DMS53 (cell line): ENCODE measurements at places on chromosomes 4 and X.

GRCh38 chr4:95362906-95363558 lies 185.7 kb downstream of the UNC5C start:
- peak; percentile 46 for DNase-seq

DNA sequence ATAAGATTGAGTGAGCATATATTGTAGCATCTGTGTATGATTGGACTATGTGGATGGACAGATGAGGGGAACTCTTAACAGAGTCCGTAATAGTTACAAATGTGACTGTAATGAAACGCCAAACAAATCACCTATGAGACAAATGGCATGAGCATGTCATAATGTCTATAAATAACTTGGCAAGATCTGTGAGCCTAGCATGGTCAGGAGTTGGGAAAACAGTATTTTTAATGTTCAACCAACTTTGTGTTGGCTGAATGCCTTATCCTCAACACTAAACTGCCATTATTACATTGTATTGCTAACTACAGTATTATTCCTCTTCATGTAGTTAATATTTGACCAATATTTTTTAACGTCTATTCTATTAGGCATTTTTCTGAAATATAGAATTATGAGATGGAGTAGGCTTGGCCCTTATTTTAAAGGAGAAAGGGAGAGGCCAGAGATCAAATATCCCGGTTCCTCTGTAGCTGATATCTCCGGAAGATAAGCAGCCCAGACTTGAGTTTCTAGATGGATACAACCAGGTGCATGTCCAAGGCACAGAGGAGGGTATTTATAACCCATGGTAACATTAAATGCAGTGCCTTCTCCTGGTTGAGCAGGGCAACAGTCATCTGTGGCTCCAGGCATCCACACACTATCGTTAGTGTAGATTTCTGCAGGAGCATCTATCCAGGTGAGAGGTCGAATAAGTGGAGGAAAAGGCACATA lies 32.7 kb downstream of the PF4 start:
- no peak for DNase-seq

DNA sequence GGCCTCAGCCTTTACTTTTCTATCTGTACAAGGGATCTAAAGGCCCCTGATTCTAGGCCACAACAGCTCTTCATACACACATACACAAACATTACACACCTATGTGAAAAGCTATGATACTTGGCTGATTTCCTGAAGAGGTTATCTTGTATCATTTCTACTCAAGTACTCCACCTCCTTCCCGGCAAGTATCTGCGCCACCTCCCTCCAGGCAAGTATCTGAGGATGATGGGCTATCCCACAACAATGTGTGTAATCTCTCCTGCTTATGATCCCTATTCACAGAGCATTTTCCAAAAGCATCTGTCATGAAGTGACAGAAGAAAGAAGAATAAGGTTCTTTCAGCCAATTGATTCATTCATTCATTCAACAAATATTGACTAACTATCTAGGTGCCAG lies 36.8 kb downstream of the AFAP1 start:
- no peak for DNase-seq

GRCh38 chr4:85726555-85726954 lies 251.6 kb downstream of the ARHGAP24 start:
- DNase-seq, result no peak

DNA sequence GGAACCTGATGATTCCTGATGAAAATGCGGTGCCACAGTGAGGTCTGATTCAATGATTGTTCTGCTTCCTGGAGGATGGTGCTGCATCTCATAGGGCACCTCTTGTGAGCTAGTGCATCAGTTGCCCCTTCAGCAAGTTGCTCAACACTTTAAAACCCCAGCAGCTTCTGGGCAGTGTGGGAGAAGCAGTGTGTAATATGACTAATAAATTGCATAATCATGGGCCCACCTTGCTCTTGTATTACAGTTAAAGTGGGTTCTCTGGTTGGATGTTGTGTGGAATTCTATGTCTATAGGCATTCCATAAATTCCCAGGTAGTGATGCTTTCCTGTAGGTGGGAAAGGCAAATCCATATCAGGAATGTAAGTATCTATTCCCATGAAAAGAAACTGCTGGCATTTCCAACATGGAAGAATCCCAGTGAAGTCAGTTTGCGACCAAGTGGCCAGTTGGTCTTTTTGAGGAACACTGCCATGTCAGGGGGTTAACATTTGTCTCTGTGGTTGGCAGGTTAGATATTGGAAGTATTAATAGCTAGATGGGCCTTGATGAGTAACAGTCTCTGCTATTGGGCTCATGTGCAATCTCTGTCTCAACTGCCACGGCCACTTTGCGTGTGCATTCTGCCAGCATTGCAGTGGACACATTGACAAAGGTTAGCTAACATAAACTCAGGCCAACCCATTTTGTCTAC lies 121.1 kb upstream of the OTUD4 start:
- no peak for DNase-seq
